Germinal center (tissue), 1 donor: ENCODE measurements at places on chromosomes 7 and 10.
A peak's percentile ranks its signal among the peaks of the same experiment; 100 is the strongest.

DNA sequence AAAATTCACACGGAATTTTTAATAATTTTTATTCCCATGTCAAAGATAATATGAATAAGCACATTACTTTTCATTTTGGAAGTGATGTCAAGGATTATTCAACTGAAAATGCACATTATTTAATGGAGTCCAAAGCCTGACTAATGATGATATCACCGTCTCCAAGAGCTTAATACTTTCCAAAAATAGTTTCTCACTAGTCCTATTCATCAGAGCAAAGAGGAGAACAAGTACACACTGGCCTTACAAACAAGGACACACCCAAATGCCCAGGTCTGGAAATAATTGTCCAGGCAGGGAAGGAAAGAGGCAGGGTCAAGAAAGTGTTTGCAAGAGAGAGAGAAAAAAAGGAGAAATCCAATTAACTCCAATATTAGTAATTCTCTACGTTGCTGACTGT, 216.8 kb upstream of the CCDC6 start:
- DNase-seq = no peak

DNA sequence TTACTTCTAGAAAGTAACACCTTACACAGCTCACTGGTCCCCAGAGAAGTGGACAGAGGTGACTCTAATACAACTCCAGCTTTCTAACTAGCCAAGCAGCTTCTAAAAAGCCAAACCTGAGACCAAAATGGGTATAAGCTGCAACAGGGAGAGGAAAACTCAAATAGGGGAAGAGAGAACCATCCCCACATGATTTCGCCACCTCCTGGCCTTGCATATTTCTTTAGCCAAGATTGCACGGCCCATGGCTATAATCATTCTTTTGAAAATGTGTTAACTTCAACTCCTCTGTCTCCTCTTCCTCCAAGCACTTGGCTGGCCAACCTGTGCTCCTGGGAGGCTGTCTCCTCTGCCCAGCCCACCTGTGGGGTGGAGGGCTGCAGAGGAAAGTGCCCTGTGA, 28.7 kb downstream of the NUP42 start:
- no peak for DNase-seq

- no peak for DNase-seq
Measured at GRCh38 chr7:10284001-10284400, 689.7 kb upstream of the PHF14 start.

- no peak for DNase-seq
Measured at GRCh38 chr7:64879800-64880199, 23.3 kb upstream of the ZNF273 start.

DNA sequence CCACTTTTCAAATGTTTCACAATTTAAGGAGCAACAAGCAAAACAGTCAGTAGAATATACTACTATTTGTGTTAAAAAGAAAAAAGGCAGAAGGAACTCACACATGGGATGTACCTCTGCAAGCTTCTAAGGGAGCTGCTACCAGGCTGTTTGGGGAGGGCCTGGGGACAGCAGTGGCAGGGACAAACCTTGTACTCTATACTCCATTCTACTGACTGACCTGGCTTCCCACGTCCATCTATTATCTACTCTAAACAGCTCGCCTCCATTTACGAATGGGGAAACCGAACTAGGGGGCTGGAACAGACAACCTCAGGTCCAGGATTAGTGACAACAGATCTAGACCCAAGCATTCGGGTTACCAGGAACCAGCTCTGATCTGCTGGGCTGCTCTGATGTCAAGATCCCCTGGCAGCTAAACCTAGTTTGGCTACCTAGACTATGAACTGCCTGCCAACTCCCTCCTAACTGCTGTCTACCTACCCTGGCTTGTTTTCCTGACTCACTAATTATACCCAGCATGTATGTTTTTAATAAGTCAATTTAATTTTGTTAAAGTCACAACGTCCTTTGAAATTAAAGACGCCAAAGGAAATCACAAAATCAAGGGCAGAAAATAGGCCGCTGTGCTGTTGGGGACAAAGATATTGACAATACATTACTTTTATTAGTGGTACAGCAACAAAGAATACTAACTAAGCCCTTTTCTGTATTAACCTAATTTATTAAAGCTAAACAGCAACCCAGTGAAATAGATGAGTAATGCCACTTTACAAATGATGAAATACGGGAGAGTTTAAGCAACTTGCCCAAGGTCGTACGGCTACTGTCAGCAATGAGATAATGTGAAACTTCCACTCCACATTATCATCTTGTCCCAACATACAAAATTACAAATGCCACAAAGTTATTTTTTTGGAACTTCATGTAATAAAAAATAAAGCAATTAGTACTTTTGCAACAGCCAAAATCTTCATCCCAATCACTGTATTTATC, 5.3 kb downstream of the PSAP start:
- no peak for DNase-seq

- DNase-seq = peak; percentile 72
Measured at GRCh38 chr10:71569775-71570588, 149.6 kb downstream of the C10orf105 start.

DNA sequence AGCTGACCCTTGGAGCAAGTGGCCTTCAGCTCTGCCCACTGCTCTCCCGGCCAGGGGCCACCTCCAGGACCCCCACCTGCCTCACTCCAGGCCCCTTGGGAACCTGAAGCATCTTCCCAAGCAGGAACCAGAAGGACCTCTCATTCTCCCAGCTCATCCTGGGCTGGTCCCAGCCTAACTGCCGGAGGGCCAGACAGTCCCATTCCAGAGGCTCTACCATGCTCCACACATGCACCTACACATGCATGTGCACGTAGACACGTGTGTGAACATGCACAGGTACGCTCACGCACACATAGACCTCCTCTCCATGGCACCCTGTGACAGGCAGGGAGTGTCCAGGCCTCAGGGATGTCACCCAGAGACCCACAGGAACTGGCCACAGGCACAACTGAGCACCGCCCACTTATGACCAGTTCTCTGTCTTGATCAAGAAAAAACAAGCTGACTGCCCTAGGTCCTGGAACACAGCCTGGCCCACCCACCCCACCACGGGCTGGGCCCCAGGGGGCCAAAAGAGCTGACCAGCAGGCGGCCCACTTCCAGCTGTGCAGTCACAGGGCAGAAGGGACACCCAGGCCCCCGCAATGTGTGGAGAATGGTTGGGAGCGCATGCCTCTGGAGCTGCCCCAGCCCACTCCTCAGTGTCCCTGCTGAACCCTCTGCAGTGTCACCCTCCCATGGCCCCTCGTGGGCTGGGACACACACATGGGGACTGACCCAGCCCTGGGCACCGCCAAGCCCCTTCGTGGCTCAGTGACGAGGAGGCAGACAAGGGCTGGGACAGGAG, 43.4 kb downstream of the CAMK2B start:
- DNase-seq = no peak

- no peak for DNase-seq
Measured at GRCh38 chr10:111481261-111481826, 404.5 kb downstream of the ADRA2A start.

DNA sequence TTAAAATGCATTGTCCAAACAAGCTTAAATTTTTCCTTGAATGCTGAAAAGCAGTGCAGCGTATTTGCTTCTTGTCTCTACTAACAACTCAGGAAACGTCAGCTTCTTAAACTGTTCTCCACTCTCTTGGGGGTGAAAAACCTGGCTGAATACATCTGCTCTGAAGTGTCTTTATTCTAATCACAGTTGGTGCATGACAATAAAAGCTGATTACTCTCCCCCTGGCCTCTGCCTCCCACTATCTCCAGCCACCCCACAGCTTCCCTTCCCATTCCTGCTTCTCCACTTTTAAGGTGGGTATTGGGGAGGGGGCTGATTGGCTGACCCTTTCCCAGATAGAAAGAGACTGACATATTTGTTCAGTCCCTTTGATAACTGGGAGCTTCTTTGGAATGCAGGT, 456.0 kb downstream of the SORCS1 start:
- no peak for DNase-seq
